ENCODE measurements at places on chromosomes 11 and 22.
A peak's percentile ranks its signal among the peaks of the same experiment; 100 is the strongest.

- no peak for DNase-seq
Measured at GRCh38 chr11:15585602-15586331, 471.0 kb downstream of the INSC start.

GRCh38 chr11:363948-364761, 5.1 kb upstream of the B4GALNT4 start:
- peak; percentile 48 for DNase-seq

GRCh38 chr11:45902452-45903380, 4.4 kb downstream of the FREY1 start:
- DNase-seq = no peak

DNA sequence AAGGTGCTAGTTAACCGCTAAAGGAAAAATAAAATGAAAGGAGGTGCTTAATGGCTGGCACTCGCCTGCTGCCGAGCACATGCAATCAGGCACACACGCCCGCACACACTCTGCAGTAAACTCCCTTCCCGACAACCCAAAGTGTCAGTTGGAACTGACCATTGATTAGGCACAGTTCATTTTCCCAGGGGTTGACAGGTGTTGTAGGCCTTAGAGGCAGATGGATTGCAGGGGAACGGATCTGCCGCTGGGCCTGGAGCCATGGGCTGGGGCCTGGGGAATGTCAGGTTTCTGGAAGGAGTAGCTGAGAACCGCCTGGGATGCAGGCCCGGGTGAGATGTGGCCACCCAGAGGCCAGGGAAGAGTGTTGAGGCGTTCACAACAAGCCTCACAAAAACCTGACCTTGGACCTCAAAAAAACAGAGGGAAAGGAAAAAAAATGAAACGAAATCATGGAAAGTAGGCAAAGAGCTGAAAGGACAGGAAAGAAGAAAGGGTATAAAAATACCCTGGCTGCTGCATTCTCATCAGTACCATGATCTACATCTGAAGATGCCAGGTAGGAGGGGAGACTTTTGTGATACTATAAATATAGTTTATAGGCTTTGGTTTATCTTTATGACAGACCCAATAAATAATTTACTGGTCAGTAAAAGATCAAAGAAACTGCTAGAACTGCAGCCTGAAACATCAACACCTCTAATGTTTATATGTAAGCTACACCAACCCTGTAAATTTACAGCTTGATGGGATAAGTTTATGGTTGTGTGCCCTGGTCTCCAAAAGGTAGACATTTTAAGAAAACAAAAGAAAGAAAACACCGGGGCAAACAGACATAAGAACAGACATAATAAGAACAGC, 313.4 kb downstream of the BUD13 start:
- no peak for DNase-seq

- no peak for DNase-seq
Measured at GRCh38 chr22:36037102-36037758, 8.6 kb upstream of the RBFOX2 start.

GRCh38 chr11:34626393-34626792, 5.5 kb downstream of the EHF start:
- no peak for DNase-seq

DNA sequence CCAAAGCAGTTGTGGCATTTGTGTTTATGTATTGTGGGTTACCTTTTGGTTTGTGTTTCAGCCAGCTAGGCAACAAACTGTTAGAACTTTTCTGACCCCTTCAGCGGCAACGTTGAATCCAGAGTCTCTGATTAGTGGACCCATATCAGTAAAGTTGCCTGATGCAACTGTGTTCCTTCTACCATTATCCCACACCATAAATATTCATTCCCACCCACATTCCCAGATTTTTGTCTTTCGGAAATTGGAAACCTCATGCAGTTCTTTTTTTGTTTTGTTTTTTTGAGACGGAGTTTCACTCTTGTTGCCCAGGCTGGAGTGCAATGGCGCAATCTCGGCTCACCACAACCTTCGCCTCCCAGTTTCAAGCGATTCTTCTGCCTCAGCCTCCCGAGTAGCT, 30.7 kb upstream of the RBX1 start:
- DNase-seq = no peak

DNA sequence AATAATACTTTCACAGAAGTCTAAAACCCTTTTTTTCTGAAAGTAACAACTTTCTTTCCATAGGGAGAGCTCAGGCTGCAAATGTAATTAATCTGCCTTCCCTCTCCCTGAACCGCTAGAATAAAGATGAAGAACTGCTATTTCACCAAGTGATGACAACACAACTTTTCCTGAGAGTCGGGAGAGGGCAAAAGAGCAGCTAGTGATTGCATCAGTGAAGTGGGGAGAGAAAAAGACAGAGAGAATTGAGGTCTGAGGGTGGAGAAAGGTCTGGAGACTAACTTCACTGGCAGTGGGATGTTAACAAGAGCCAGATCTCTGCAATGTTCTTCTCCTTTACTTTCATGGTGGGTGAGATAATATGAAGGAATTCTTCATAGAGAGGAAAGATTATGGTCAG, 10.9 kb upstream of the MPEG1 start:
- DNase-seq = no peak

DNA sequence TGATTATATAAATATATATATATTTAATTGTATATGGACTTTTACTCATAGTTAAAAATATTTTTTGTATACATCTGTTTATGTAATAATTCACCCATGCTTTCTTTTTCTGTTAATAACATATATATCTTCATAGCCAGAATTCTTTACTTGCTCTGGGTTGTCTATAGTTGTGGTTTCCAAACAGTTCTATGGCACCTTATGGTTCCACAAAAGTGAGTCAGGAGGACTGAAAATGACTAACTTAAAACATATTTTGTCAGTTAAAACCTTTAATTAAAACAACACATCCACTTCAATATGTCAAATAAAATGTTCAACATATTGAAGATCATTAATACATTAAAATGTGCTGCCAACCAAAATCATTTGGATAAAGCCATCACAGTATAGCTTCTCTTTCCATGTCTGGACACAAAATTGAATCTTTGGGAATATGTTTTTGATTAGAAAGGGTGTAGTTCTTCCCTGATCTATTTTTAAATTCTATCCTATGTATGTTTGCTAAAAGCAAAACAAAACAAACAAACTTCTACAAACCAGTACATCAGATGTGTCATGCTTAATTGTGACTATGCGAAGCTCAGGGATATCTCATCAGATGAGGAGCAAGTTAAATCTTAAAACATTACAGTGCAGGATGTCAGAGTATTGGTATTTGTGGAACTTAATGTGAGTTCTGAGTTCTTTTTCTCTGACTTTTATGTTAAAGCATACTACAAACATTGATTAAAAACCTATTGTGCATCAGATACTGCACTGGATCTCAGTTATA, 1488.4 kb upstream of the TENM4 start:
- no peak for DNase-seq

DNA sequence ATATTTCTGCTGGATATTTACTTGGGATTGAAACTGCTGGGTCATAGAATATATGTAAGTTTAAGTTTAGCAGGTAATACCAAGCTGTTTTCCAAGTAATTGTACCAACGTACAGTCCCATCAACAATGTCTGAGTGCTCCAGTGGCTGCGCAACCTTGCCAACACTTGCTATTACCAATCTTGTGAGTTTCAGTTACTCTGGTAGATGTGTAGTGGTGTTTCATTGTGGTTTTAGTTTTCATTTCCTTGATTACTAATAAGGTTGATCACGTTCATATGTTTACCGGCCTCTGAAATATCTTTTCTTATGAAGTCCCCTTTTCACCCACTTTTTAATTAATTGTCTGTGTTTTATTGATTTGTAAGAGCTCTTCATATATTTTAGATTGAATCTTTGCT, 370.6 kb upstream of the CADM1 start:
- no peak for DNase-seq

- no peak for DNase-seq
Measured at GRCh38 chr11:65448418-65449105, 26.0 kb downstream of the NEAT1 start.

GRCh38 chr11:27468209-27468994, 4.2 kb downstream of the LGR4 start:
- no peak for DNase-seq

- no peak for DNase-seq
Measured at GRCh38 chr22:37197451-37198257, 9.6 kb upstream of the C1QTNF6 start.

DNA sequence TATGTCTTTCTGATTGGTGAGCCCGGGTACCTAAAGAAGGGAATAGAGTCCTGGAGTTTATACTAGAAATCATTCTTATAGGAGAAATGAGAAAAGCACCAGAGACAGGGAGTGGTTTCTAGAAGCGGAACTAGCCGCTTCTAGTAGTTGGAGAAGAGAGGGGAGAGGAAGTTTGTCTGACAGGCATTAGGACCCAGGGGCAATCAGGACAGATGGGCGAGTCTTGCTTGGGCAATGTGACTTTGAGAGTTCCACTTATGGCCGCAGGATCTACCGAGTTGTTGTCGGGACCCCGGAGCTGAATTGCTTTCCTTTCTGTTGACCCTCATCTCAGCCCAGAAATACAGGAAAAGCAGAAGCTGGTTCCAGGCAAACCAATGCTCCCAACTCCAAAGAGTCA, 596.8 kb upstream of the CNTN5 start:
- no peak for DNase-seq

DNA sequence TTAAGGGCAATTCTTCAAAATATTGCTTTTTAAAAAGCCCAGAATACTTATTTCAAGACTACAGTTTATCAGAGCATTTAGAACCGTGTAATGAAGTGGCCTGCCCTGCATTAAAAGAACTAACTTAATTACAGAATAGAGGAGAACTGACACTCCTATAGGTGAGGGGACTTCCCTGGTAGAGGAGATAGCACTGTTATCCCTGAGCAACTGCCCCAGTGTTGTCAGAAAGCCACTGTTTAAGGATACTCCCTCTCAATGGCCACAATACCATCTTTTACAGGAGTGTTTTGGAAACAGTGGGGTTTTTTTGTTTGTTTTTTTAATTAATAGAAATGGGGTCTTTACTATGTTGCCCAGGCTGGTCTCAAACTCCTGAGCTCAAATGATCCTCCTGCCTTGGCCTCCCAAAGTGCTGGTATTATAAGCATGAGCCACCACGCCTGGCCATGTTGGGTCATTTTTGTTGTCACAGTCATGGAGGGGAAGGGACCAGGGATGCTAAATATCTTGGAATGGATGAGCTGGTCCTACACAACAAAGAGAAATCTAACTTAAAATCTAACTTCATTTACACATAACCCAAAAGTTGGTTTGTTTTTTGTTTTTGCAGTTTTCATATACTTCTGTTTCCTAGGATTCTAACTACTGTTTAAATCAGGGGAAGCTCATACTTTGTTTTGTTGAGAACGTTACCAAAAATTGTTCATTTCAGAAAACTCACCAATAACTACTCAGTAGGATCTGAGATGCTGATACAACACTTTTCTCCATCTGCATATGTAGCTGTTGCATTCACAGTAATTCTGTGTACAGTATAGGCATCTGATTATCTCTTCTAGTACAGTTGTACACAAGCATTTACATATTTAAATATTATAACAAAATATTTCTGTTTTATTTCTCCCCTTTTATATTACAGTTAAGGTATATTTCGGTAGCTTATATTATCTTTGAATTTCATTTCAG, 8.1 kb downstream of the RPL27A start:
- no peak for DNase-seq

DNA sequence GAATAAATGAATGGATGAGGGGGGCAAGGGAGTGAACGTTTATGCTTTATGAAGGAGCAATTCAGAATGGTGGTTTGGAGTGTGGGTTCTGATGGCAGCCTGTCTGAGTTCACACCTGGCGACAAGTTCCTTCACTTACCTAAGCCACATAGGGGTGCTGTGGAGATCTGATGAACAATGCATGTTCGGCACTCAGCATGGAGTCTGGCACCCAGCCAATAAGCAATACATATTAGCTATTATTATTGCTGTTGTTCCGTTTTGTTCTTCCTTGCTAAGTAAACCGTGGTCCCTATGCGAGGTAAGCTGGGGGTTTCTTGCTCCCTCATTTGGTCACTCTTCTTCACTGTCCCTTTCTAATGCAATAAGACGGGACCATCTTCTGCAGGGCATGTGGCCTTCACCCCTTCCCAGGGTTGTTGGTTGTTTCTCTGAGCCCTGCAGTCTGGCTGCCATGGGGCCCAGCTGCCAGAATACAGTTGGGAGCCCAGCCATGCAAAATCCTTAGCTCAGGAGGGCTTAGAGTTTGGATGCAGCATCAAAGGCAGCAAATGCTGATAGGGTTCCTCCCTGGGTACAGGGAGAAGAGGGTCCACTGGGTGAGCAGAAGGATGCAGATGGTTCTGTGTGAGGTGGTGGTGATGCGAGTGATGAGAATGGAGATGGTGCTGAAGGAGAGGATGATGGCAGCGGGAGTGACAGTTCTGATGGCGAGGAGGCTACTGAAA, 6.4 kb upstream of the PKNOX2 start:
- no peak for DNase-seq

DNA sequence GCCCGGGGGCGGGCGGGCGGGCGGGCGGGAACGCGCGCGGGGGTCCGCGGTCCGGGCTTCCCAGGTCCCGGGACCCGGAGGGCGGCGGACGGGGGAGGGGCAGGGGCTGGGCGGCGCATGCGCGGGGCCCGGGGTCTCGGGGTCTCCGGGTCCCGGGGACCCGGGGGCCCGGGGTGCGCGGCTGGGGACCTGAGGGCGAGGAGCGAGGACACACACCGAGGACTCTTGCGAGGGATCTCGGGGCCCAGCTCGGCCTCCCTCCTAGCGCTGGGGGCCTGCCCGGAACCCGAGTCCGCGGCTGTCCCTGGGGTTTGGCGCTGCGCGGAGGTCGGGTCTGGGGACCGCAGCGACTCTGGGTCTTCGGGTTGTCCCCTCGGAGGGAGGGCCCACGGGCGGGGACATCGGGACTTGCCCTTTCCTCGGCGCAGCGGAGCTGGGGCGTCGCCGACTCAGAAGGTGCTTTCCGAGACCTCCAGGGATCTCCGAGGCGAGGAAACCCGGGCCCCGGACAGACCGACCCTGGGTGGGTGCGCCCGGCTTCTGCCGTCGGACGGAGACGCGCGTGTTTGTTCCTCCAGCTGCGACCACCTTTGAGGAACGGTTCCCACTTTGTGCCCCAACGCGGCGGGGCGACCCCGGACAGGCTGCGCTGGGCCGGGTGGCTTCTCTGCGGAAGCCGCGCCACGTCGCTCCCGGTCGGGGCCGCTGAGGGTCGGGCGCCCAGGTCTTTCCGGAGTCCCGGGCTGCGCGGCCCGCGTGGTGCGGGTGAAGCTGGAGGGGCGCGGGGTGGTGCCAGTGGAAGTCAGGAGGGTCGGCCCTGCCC, 540 bp downstream of the PPARA start:
- DNase-seq = peak; percentile 20

GRCh38 chr22:22814666-22815396, 72.8 kb upstream of the IGLL5 start:
- DNase-seq = no peak

GRCh38 chr11:45052361-45052760, 94.1 kb upstream of the PRDM11 start:
- no peak for DNase-seq

GRCh38 chr11:21888814-21889213, 304.1 kb upstream of the ANO5 start:
- DNase-seq = no peak

- no peak for DNase-seq
Measured at GRCh38 chr22:33789690-33790253, 130.5 kb downstream of the LARGE1 start.

Data from stimulated activated CD8-positive, alpha-beta memory T cell treated with anti-CD3 and anti-CD28 coated beads, Interleukin-12 subunit alpha, Interleukin-12 subunit beta, amount 100 ng/mL, for 1 hour (primary cell).